ENCODE measurements at places on chromosomes 4 and X.

- peak; percentile 43 for DNase-seq
These were observed 27.2 kb upstream of the SEC24B start for GRCh38 chr4:109406337-109406931.

- DNase-seq = no peak
These were observed 56.3 kb downstream of the AGTR2 start for GRCh38 chrX:116226665-116227484.

DNA sequence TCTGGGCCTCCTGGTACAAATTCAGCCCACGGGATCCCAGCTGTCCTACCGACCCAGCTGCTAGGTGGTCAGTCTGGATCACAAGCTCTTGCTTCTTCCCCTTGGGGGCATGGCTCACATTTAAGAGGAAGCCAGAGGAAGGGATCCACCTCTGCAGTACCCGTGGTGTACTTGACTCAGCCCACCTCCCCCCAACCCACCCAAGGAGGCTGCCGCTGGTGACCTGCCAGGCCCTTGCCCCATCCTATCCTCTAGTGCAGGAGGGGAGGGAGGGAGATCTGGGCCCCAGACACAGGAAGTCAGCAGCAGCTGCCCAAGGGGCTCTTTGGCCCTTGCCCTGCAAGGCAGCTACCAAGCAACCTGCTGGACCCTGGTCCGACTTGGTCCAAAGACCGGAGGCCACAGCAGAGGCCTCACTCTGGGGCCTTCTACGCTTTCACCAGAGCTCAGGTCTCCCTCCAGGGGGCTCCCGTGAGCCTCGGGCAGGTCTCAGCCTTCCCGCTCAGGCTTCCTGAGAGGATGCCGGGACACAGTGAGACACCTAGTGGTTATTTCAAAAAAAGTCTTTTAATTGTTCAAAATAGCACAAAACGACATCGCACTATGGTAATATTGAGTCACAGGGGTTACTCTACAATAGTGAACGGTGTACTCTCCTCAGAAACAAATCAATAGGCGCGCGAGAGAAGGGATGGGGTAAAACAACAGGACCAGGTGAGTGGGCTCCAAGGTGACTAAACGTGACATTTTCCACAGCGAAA is 2.7 kb upstream of the RENBP start:
- peak; percentile 75 for DNase-seq

DNA sequence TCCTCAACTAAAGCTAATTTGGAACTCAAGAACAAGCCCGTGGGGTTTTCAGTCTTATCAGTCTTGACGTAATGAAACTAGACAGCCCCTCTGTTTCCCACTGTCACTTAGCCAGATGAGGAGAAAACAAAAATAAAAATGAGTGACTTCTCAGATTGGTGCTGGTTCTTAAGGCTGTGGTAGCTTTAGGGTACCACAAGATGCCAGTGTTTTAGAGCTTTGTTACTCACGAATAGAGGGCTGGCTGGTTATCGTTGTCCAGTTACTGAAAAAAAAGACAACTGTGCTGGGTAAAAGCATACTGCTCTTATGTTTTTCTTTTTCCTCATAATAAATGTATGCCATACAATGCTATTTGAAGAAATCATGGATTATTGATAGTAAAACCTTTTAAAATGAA is 796.7 kb downstream of the RAPGEF2 start:
- DNase-seq = no peak

DNA sequence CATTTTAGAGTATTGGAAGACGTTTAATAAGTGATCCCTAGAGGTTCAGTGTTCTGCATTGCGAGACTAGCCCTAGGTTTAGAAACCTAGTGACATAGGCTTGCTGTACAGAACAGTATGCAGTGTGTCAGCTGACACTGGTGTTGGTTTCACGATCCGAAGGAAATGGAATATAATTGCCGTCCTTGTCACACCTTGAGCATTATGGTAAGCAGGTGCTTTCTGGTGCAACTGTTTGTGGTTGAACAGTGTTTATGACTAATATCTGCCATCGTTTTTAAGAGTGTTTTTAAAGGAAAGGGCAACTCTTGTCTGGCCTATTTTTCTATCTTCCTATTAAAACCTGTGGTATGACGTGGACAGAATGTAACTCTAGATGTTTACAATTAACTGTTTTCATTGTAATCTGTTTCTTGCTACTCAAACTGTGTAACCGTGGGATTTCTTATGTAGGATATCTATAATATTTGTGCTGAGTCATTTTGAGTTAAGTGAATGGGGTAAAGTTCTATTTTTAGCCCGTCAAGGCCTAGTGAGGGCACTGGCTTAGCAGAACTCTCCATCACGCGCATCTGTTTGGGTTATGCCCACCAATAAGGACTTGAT is 53.8 kb upstream of the TBC1D14 start:
- DNase-seq = peak; percentile 20

GRCh38 chr4:36374836-36375511 is 93.6 kb downstream of the DTHD1 start:
- no peak for DNase-seq

GRCh38 chrX:5842601-5843000 is 386.1 kb downstream of the NLGN4X start:
- DNase-seq = no peak

DNA sequence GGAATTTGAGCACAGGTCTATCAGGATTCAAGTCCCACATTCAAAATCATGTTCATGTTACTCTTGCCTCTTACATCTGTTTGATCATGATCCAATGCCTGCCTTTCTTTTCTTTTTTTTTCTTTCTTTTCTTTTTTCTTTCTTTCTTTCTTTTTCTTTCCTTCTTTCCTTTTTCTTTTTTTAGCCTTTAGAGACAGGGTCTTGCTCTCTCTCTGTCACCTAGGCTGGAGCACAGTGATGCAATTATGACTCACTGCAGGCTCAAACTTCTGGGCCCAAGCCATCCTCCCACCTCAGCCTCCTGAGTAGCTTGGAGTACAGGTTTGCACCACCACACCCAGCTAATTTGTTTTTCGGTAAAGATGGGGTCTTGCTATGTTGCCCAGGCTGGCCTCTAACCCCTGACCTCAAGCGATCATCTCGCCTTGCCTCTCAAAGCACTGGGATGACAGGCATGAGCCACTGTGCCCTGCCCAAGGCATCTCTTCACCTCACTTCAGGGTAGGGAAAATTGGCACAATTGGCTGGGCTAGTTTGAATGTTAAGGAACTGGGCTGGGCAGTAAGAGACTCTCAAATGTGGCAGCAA is 359.2 kb downstream of the FBXW7 start:
- DNase-seq = no peak

- DNase-seq = no peak
These were observed 11.3 kb downstream of the SNX12 start for GRCh38 chrX:71056867-71057266.

DNA sequence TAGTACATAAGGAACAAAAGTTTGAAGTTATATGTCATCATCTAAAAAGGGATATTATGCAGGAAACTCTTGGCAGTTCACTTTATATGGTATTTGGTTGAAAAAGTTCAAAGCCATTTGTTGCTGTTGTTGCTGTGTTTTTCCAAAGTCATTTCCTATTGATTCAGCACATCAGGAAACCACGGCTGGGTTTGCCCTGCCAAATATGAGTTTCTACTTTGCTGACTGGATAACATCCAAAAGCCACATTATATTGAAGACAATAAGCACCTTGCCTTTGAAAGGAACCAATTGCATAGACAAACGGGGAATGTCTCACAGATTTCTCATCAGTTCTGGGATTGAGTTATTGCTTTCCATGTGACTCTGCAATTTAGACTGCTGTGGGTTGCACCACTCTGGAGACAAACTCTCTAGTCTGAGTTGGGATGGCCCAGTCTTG is 206.1 kb downstream of the SLC39A8 start:
- DNase-seq = no peak

DNA sequence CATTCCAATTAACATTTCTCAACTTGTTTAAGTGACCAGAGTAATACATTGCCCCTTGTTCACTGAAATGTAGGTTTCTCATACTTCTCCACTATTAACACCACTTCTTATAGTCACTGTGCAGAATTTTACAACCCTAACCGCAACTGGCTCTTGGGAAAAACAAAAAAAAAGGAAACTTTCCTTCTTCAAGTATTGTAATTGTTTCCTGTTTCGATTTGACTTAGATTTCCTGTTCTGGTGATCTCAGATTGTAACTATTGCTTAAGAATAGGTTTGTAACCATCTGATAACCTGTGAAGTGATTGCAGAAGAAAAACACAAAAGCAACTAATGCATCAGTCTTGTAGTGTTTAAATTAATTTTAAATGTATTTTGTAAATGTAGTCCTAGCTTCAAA is 594.7 kb upstream of the GALNT7 start:
- no peak for DNase-seq

GRCh38 chr4:21872101-21872500 is 76.5 kb downstream of the KCNIP4 start:
- DNase-seq = no peak

GRCh38 chr4:8867624-8868320 is 3.9 kb downstream of the HMX1 start:
- DNase-seq = no peak

All from HepG2 (cell line).